Activated T-helper 1 cell treated with Interleukin-2 at 50 U/mL for 16 hours (primary cell): ENCODE measurements at places on chromosomes 7 and 10.

DNA sequence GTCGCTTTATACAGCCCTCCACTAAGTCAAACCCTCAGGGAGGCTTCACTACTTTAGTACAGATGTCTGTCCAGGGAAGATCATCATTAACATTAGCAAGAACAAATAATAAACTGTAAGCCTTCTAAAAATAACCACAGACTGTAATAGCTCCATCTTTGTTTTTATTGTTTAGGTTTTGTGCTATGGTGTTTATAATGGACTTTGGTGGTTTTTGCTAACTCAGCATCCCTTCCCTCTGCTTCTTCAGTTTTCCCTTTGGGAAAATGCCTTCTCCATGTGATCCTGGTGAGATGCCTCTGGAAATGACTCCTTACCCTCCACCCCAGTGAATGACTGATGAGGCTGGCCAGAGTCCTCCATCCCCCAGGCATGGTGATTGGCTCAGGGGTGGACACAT, 131.3 kb downstream of the ICA1 start:
- no peak for DNase-seq

DNA sequence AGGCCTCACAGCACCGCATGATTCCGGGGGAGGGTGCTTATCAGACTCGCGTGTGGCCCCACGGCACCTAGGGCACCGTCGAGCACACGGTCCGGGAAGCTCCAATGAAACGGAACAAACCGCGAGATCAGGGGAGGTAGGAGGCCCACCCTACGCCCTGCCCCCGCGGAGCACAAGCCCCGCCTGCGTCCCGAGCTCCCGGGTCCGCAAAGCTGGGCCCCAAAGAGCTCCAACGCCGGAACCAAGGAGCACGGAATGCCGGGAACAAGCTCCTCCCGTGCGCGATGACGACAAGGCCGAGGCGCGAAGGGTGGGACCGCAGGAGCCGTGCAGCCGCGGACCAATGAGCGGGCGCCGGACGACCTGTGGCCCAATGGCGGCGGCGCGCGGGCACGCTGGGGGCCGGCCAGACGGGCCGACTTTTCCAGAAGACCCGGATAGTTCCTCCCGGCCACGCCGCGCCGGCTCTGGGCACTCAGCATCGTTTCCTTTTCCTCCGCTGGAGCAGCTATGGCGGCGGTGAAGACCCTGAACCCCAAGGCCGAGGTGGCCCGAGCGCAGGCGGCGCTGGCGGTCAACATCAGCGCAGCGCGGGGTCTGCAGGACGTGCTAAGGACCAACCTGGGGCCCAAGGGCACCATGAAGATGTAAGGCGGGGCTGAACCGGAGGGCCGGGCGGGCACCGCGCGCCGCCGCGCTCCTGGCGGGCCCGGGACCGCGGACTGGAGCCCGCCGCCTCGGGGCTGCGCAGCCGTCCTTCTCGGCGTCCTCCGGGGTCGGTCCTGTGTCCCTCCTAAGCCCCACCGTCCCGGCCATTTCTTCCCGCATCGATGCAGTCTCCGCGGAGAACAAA, at the start of the genes CCT6A and PSPH:
Gene CCT6A, plus strand, starts transcription at position 427 of the 853 bp plus-strand sequence. Its CDS starts 84 bp downstream, at position 511.
Gene PSPH, minus strand, starts transcription at position 106 of the 853 bp plus-strand sequence. CDS start 30,232 bp downstream, outside the sequence.
- peak; percentile 86 for DNase-seq

- no peak for DNase-seq
Observed at GRCh38 chr7:91103363-91103762, 160.9 kb upstream of the FZD1 start.

DNA sequence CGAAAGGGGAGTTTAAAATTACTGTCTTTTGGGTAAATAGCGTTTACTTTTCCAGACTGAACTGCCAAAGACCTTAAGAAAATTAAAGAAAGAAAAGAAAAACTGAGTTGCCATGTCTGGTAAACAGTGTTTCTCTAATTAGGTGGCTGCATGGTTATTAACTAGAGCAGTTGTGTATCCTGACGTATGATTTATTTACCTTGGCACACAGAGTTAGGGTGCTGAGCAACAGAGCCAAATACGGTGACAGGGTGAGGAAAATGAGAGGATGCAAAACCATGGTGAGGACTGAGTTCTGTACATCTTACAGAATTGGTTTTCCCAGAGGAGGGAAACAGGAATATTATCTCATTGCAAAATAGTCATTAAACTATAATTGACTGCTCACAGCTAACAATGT, 546.4 kb upstream of the FZD8 start:
- DNase-seq, result no peak

DNA sequence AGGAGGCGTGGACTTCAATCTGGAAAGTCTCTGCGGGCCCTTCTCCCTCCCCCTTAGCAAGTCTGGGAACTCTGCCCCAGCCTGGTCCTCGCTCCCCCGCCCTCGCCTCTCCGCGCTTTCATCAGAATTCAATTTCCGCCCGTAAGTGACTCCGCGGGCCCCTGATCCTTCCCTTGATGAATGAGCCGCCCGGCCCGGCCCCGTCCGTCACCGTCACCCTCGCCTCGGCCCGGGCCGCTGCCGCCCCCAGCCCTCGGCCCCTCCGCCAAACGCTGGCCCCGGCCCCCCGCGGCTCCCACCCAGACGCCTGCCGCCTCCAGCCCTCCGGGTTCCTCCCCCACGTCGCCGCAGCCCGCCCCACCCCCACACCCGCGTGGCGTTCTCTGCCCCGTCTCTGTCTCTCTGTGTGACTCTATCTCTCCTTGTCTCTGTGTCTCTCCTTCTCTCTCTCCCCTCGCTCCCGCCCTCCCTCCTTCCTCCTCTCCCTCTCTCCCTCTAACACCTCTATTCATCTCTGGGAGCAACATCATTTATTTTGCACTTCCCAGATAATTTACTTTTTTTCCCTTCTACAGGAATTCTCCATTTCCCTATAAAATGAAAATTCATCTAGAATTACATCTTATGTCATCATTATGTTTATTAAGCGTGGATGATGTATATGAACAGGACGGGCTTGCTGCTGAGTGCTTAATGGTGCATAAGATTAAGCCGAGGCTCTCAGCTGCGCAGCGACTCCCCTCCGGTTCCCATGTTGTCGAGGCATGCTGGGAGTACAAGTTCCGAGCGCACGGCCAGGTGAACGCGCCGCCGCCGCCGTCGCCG, 91.2 kb upstream of the PAX2 start:
- no peak for DNase-seq

GRCh38 chr7:110386913-110387312, 704.0 kb upstream of the LRRN3 start:
- DNase-seq, result no peak

- peak; percentile 37 for DNase-seq
Observed at GRCh38 chr7:148962823-148963582, 65.3 kb downstream of the PDIA4 start.

DNA sequence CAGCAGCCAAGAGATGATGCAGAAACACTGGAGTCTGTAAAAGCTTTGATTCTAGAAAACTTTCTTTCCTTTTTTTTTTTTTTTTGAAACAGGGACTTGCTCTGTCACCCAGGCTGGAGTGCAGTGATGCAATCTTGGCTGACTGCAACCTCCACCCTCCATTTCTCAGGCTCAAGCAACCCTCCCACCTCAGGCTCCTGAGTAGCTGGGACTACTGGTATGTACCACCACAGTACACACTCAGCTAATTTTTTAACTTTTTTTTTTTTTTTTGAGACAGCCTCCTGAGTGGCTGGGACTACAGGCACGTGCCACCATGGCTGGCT, 17.0 kb upstream of the BAG3 start:
- no peak for DNase-seq

DNA sequence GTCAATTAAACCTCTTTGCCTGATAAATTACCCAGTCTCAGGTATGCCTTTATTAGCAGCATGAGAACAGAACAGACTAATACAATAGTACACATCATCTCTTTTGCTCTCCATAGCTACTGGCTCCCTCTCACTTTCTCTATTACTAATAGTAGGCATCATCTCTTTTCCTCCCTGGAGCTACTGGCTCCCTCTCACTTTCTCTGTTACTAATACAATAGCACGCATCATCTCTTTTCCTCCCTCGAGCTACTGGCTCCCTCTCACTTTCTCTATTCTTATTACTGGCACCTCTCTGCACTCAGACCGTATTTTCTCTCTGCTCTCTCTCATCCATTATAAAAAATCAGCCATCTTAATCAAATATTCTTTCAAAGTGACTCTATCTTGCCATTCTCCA, 37.1 kb downstream of the SLC25A13 start:
- no peak for DNase-seq

DNA sequence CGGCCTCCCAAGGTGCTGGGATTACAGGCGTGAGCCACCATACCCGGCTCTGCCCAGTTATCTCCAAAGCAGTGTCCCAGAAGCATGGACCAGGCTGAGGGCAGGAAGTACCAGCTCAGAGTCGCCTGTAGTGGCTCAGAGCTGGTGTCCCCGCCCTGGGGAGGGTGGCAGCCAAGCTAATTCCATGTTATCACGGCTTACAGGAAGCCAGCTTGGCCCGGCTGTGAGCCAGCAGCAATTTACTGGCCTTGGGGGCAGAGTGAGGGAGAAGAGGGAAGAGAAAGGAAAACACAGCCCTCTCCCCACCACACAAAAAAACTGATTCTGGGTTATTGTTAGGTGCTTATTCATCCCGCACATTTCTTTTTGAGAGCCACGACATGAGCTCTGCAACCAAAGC, 88.1 kb downstream of the HIP1 start:
- no peak for DNase-seq

DNA sequence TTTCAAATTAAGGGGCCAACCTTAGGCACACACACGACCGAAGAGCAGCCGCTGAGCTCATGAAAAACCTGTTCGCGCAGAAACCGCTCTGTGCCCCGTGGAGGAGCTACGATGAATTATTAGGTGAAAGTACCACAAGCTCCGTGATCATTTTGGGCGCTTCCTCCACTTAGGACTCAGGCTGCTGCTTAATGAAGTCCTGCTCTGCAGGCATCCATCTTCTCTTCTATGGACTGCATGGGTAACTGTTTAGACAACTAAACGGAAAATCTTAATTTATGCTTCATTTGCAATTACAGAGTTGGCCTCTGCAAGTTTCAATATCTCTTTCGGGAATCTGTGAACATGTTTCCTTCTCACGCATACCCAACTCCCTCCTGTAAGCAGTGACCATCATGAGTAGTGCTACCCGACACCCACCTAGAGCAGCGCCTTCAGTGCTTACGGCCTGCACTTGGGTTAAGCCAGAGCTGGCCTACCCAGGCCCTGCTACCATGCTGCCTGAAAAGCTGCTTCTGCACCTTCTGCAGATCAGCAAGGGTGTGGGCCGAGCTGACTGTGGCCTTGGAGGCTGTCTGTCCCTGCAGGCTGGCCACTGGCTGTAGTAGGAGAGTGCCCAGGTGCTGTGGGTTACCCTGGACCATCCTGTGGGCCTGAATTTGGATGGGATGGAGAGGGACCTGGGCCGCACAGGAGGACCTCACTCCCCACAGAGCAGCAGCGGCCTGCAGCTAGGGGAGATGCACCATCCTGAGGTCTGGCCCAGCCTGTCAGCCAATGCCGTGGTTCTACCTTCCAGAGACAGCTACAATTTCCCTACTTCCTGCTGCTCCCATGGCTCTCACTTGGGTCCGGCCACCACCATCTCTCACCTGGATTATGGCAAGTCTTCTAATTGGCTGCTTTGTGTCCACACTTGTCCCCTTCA, 36.0 kb downstream of the GNA12 start:
- no peak for DNase-seq

GRCh38 chr7:151317936-151318335, 23.7 kb upstream of the NUB1 start:
- no peak for DNase-seq

DNA sequence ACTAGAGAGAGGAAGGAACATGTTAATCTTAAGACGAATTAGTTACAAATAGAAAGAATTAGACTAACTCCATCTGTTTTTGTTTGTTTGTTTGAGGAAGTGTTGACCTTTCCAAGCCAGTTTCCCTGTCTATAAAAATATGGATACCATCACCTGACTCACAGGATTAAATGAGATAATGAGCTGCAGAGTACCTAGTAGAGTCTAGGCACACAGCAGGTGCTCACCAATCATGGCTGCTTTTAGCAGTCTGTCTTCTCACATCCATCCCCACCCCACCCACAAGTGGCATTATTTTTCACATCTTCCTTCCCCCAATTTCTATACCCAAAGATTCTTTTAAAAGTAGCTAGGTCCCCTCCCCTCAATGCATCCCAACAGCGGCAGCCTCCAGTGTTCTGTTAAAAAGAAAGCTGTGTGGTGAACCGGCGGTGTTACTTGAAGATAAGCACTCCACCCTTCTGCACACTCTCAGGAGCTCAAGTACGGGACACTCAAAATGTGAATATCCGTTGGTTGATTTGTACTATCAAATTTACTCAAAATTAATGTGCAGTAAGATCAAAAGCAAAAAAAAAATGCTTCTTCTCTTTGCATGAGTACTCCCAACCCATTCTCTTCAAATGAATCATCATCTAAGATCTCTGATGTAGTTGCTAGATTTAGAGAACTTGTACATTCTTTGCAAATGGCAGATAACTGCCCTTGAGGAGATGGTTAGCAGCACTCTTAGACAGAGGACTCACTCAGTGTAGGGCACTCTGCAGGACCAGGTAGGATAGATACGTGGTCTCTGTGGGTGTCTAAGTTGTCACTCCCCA, 145.4 kb upstream of the ASAH2 start:
- DNase-seq, result no peak

- no peak for DNase-seq
Observed at GRCh38 chr7:70738151-70738885, 393.6 kb upstream of the GALNT17 start.

- DNase-seq, result no peak
Observed at GRCh38 chr7:151275813-151276577, 27.5 kb upstream of the SMARCD3 start.

- no peak for DNase-seq
Observed at GRCh38 chr10:86820509-86820908, 64.1 kb downstream of the BMPR1A start.

GRCh38 chr7:79036356-79036755, 417.1 kb downstream of the MAGI2 start:
- no peak for DNase-seq

- no peak for DNase-seq
Observed at GRCh38 chr10:117734731-117735405, 192.3 kb downstream of the EMX2 start.
